ENCODE measurements at places on chromosomes 7 and 10.
A peak's percentile ranks its signal among the peaks of the same experiment; 100 is the strongest.

DNA sequence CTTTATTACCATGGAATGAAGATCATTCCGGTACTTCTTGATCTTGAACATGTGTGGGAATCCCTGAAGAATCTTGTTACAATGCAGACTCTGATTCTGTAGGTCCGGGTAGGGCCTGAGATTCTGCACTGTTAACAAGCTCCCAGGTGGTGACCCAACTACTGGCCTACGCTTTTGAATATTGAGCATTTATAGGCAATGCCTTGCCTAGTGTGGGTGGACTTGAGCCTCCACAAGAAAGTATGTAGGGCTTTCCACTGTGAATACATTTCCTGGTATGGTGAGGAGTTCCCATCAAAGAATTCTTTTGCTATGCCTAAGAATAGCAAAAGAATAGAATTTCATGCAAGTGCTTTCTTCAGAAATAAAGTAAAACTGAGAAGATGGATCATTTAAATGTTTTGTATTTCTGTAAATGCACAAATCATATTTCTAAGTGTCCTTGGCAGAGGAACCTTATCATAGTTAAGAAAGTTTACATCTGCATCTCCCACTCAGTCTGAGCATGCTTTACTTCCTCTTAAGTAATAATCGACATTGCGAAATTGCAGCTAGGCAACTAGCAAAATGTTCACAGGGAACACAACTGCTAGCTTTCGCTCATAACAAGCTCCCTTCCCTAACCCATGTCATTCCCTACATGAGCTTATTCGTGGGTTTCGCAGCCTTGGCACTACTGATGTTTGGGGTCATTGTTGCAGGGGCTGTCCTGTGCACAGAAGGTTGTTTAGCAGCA is 71.4 kb downstream of the AHR start:
- DNase-seq: peak; percentile 80

GRCh38 chr10:132602614-132603013 is 65.0 kb downstream of the INPP5A start:
- no peak for DNase-seq

DNA sequence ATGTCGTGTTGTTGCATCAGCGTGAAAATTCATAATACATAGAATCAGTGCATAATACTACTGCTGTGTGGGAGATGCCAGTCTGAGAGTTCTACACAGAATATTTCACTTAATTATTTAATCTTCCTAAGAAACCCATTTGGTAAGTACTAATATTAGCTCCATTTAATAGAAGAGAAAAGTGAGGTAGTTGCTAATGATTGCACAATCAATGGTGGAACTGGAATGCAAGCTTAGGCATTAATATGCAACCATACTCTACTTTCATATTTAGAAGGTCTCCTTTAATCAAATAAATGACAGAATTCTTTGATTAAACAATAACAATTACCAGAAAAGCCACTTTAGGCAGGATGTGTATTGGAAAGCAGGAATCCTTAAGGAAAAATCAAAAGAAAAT is 660.7 kb upstream of the PHF14 start:
- DNase-seq: no peak

DNA sequence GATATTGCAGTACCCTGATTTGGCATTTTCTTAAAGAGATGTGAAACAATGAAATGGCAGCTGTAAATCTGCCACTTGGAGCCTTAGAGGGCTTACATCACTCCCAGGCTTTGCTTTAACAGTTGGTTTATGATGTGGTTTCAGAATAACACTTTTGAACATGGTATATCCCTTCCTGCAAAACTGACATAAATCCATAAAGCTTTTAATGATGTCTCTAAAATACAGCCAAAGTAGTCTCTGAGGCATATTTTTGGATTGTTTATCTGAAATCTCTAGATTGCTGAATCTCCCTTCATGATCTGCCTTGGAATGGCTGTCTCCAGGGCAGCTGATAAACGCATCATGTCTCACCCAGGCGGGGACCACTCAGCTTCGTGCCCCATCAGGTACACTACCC is 377.8 kb upstream of the C7orf33 start:
- DNase-seq: no peak

- DNase-seq: no peak
Observed at GRCh38 chr7:24864214-24864817, 107.1 kb upstream of the GSDME start.

DNA sequence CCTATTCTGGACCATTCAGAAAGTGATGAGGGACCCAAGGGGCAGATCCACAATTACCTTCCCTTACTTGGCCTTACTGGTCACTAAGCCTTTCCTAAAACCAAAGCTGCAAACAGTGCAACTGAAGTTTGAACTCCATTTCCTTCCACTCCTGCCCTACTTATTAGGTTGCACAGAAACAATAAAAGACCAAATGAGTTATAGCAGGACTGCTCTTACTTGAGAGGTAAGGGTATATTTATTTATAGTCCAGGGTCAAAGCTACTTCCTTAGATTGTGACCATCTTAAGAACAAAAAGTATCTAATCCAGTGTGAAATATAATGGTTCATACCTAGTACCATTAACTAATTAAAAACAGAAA is 27.0 kb downstream of the CDK6 start:
- DNase-seq: no peak

GRCh38 chr7:130490311-130490791 is 1.5 kb upstream of the MEST start:
- no peak for DNase-seq

GRCh38 chr10:12788277-12788676 is 213.2 kb downstream of the CCDC3 start:
- DNase-seq: no peak

DNA sequence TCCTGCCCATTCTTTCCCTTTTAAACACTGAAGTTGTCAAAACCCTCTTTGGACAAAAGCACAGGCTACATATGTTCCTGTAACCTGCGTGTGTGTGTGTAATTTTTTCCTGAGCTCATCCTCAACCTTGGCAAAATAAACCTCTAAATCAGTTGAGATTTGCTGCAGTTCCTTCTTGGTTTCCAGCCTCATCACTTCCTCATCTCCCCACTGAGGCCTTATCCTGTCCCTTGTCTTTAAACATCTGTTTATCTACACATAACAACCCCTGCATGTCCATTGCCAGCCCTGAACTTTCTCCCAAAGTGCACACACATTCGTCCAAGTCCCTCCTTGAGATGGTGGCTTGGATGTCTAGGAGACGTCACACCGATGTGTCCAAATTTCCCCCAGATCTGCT is 35.5 kb downstream of the LYZL2 start:
- no peak for DNase-seq

GRCh38 chr10:74728225-74728624 is 98.2 kb upstream of the KAT6B start:
- DNase-seq: no peak

GRCh38 chr7:99379043-99379577 is 4.6 kb downstream of the ARPC1B start:
- DNase-seq: peak; percentile 71

- no peak for DNase-seq
Observed at GRCh38 chr10:84257343-84258020, 12.6 kb downstream of the RGR start.

DNA sequence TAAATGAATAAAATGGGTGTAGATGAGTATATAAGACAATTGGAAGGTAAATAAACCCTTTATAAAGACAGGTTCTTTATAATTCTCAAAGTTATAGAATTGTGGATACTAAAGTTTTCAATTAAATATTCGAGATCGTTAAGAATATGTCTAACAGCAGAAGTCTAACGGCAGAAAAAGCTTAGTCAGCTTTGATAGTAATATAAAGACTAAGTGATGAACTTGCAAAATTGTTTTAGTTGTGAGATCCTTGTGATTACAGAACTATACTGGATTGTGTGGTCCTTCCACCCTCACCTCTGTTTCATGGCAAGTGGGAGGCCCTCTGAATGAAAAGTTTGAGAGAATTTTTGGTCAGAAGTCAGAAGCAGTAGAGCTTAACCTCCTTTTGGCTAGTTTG is 2.3 kb downstream of the THNSL1 start:
- DNase-seq: no peak

GRCh38 chr7:3193379-3194120 is 107.5 kb upstream of the SDK1 start:
- DNase-seq: no peak

DNA sequence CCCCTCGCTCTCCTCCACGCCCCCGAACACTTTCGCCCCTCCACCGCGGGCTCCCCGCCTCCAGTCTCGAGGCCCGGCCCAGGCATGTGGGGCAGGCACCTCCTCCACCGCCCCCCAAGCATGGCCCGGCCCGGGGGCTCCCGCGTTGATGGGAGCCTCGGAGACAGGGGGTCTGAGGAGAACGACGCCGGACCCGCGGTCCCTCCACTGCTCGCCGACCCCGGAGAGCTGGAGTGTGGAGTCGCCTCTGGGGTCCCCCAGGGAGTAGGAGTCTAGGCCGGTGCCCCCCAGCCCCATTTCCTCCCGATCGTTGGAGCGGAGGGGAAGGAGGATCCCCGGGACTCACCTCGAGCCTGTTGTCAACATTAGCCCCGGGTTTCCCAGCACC is 206 bp downstream of the UPF2 start:
- DNase-seq: peak; percentile 29

- DNase-seq: no peak
Observed at GRCh38 chr10:44458671-44459413, 73.9 kb upstream of the CXCL12 start.

- no peak for DNase-seq
Observed at GRCh38 chr7:47622946-47623640, 41.2 kb upstream of the TNS3 start.

- no peak for DNase-seq
Observed at GRCh38 chr10:92420546-92421275, 129.7 kb downstream of the MARCHF5 start.

GRCh38 chr7:155269766-155270585 is 27.7 kb upstream of the INSIG1 start:
- DNase-seq: no peak

- no peak for DNase-seq
Observed at GRCh38 chr7:101299511-101300464, 21.8 kb downstream of the IFT22 start.

DNA sequence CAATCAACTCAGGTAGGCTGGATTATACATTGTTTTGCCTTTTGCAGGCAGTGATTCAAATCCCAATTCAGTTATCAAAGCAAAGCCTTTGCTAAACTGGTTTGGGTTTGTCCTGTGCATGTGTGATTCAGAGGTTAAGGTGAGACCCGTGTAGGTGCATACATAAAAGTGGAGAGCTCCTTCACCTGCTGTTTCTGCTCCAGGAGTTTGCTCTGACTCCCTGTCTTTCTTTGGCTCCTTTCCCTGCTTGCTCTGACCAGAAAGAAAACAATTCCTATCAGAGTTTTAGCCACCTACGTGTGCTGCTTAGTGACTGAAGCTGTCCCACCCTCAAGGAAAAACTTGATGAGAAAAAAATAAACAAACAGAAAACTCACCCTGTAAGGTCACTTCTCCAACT is 101.1 kb downstream of the TPST1 start:
- DNase-seq: peak; percentile 34

DNA sequence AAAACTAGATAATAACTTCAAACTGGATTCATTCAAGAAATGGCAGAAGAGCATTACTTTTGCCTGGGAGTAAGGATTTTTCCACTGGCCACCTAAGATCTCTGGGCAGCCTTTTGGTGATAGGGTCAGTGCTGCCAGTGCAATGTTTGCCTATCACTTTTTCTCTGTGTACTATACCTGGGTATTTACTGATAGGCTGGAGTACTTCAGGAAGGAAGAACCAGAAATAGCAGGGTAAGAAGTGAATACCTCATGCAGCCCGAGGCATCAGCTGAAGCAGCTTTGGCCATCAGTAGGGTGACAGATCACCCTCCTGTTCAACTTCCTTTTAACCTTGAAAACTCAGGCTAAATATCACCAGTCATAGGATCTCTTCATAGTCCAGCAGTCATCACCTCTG is 5.5 kb upstream of the PAPSS2 start:
- DNase-seq: no peak

DNA sequence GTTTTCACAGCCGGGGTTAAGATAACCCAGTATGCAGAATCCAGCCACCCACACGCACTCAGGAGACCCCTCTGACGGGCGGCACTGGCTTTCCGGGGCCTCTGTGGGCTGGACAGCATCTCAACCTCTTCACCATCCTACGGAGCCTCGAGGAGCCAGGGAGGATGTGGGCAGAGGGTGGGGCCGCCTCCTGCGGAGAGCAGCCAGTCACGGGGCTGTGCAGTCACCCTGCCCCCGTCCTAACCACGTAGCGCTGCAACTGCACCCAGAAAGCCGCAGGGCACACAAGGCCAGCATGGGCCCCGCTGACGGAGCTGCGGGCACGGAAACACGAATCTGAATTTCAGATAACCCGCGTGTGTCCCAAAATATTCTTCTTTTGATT is 270.3 kb downstream of the ELFN1 start:
- no peak for DNase-seq

- peak; percentile 39 for DNase-seq
Observed at GRCh38 chr10:103653581-103654037, 160.1 kb downstream of the NEURL1 start.

DNA sequence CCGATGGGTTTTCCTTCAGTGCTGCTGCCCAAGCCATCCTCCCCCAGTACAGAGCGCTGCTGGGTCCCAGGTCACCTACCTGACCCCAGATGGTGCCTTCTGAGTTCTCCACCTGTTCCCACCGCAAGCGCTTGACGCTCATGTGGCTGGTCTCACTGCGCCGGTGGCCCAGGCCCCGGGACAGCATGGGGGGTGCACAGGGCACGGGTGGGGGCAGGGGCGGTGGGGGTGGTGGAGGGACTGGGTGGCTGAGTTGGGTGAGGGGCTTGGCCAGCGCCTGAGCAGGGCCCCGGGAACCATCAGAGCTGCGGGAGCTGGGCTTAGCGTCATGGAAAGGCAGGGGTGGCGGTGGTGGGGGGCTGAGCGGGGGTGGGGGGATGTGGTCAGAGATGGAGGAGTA is 43.4 kb downstream of the GRID2IP start:
- no peak for DNase-seq

- no peak for DNase-seq
Observed at GRCh38 chr7:151115121-151115835, 29.0 kb downstream of the AGAP3 start.

- DNase-seq: no peak
Observed at GRCh38 chr7:40394400-40394799, 259.6 kb downstream of the SUGCT start.

GRCh38 chr7:106545275-106545674 is 115.7 kb downstream of the CCDC71L start:
- no peak for DNase-seq

GRCh38 chr10:95168694-95169093 is 25.3 kb upstream of the ACSM6 start:
- DNase-seq: no peak

- no peak for DNase-seq
Observed at GRCh38 chr7:128119036-128119435, 87.8 kb upstream of the LRRC4 start.

DNA sequence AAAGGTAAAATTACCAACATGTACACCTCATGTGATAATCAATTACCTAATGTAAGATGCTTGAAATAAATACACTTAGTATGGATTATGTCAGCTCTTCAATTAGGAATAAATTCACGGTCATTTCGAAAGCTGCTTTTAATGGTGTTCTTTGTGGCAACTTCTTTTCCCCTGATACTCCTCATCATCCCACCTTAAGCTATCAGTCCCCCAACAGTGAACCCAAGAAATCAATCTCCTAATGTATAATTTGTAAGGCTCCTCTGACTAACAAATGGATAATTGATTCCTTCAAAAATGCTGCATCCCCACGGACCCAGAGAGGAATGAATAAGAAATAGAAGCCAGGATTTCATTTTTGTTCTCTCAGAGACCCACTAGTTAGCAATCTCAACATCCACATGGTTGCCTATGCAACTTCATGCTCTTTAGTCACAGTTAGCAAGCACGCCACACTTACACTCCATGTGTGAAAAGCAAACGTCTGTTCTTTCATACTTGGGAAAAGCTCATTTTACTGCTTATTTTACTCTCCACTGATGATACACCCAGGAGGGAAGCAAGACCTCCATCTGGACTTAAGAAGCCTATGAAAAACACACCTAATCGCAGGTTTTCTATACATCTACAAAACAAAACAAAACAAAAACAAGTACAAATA is 70.1 kb downstream of the VPS41 start:
- DNase-seq: no peak

All from RWPE1 (cell line).